NCI-H187 (cell line): ENCODE measurements at places on chromosomes 3 and 15.
A peak's percentile ranks its signal among the peaks of the same experiment; 100 is the strongest.

DNA sequence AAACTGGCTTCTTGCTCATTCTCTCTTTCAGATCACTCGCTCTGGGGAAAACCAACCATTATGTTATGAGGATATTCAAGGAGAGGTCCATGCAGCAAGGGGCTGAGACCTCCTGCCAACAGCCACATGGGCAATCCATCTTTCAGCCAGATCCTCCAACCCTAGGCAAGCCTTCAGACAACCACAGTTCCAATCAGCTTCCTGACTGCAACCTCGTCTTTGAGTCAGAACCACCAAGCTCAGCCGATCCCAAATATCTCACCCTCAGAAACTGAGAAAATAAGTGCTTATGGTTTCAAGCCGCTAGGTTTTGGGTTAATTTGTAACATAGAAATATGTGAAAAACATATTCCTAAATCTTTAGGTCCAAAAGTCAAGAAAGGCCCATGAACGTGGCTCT, 10.3 kb downstream of the LDHAL6B start:
- DNase-seq, result no peak

DNA sequence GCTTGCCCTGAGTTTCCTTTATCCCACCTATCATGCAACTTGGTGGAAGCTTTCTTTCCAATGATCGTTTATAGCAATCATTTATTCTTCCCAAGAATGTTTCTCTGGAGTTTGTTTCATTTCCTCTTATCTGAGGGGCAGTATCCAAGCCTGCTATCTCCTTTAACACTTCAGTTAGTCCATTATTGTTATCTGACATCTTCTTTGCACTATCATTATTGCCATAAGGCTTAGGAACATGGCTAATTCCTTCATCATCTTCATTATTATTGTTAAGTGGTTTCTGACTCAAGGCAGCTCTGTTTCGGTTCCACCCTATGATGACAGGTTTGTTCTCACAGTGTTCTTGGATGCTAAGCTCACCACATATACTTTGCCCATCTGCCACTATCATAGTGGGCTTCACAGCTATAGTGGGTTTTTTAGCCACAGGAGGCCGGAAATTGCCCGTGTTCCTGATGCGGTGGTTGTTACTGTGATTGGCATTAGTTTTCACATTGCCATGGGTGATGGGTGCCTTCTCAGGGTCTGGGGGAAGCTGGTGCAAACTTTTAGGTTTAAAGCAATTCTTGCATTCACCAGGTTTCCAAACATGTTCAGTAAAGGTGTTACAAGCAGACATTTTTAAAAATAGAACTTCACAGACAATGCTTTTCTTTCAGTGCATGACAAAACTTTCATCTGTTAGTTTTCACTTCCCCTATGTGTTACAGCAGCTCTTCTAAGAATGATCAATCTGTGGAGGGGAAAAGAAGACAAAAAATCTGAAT, 110.6 kb upstream of the TSPAN3 start:
- no peak for DNase-seq

DNA sequence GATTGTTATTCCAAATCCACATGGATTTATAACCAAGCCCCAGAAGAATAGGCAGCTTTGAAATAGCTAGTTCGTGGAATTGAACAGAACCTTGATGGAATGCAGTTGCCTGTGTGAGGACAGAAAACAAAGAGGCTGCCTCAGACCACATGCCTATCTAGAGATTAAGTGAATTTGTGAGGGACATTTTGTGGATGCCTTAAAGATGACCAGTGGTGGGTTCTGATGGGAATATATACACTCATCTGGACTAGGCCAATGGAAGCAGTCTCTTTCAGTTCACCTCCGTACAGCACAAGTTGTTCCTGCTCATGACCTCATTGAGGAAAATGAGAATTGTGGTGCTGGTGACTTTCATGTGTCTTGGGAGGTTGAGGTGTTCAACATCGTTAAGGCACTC, 63.2 kb upstream of the PYDC2 start:
- no peak for DNase-seq

DNA sequence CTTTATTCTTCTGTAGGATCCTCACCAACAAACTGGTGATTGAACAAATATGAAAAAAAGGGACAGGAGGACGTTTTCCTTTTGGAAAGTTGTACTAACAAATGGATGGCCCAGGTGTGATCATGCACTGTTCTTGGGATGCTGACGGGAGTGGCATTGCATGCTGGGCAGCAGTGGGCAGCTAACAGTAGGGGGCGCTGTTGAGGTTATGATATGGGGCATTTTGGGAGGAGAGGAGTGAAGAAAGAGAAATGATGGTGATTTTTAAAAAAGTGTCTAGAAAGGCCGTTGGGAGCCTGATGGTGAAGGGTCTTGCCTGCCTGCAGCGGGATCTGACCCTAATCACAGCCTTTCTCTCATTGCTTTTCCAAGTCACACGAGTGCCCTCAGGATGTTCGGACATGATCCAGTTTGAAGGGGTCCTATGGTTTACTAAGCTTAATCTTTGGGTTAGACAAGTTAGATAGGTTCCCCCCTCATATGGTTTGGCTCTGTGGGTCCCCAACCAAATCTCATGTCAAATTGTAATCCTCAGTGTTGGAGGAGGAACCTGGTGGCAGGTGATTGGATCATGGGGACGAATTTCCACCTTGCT, 46.2 kb upstream of the PRTG start:
- DNase-seq, result no peak

DNA sequence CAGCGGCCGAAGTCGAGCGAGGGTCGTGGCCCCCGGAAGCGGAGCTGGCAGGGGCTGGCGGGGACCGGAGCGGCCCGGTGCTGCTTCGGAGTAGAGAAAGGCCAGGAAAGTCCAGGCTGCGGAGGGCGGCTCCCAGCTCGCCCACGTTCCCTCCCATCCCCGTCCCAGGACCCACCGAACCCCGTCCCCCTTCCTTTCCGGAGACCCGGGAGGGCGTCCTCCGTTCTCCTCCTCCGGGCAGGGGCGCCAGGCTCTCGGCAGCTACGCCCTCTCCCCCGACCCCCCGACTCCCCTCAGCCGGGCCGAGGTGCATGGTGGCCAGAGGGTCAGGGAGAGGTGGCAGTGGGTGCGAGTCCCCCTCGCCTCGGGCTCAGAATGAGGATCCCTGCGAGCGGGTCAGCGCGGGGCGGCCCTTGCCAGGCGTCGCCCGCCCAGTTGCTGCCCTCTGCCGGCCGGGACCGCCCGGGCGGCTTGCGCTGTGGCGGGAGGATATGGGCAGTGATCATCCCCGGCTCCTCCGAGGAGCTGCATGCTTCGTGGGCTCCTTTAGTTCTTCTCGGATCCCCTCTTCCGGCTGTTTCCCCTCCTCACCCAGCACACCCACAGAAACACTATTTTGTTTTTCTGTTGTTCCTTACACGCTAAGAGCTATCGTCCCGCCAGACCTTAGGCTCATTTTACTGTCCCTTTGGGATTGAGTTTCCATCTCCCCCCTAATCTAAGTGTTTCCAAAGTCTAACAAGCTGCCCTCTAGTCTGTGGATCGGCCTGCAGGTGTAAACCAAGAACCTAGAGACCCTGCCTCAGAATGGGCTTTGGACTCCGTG, 744 bp upstream of the ALDH1A2 start:
- peak; percentile 10 for DNase-seq

DNA sequence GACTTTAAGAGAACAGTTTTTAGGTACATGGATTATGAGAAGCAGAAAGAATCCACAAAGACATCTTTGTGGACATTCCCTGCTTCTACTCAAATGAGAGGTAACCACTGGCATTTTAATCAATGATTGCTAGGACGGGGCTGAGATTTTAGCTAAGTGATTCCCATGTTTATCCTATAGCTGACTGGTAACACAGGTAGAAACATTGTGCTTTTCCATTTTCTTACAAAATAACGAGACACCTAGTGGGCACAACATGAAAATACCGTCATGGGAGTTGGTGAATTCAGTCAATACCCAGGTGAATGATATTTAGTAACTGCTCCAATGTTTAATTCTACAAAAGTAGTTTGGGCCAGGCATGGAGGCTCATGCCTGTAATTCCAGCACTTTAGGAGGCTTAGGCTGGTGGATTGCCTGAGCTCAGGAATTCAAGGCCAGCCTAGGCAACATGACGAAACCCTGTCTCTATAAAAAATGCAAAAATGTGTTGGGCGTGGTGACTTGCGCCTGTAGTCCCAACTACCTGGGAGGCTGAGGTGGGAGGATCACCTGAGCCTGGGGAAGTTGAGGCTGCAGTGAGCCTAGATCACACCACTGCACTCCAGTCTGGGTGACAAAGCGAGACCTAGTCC, 37.2 kb upstream of the DENND4A start:
- no peak for DNase-seq

DNA sequence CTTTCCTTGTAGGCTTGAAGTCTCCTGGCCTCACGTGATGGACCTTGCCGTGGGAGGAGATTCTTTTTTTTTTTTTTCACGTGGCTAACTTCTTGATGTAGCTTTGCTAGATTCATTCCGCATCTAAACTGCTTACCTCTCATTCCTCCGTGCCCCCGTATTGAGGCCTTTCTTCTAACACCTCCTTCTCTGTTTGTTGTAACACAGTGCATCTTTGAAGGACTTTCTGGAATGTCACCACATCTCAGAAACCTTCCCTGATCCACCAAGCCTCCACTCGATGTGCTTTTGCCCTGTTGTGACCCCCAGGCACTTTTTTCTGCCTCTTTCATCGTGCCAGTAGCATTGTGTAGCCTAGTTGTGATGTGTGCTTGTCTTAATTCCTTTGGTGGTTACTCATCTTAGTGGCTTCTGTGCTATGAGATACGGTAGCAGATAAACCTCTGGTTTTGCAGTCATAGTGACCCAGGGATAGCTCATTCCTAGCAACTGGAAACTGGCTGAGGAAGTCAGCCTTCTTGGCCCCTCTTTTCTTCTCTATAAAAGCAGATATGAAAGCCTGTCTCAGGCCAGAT, 1.6 kb upstream of the BNC1 start:
- no peak for DNase-seq

GRCh38 chr15:62066663-62067447, at the start of gene C2CD4A:
Gene C2CD4A, plus strand, starts transcription at chr15:62066977. Its CDS starts 637 bp downstream, at chr15:62067614.
- DNase-seq, result peak; percentile 20

DNA sequence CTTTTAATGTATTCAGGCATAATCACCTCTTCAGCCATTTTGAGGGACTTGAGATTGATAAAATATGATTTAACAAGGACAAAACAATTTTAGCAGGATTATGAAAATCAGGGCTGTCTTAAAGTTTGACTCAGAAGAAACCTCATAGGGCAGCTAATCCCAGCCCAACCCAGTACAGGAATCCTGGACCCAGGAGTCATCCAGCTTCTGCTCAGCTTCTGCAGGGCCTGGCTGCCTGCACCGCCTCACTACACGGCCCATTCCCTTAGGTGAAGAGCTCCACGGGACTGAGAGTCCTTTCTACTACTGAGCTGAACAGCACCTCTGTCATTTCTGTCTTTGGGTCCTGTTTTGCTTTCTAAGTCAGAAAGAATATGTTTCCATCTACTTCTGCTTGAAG, 37.5 kb downstream of the ARHGAP31 start:
- DNase-seq, result no peak

DNA sequence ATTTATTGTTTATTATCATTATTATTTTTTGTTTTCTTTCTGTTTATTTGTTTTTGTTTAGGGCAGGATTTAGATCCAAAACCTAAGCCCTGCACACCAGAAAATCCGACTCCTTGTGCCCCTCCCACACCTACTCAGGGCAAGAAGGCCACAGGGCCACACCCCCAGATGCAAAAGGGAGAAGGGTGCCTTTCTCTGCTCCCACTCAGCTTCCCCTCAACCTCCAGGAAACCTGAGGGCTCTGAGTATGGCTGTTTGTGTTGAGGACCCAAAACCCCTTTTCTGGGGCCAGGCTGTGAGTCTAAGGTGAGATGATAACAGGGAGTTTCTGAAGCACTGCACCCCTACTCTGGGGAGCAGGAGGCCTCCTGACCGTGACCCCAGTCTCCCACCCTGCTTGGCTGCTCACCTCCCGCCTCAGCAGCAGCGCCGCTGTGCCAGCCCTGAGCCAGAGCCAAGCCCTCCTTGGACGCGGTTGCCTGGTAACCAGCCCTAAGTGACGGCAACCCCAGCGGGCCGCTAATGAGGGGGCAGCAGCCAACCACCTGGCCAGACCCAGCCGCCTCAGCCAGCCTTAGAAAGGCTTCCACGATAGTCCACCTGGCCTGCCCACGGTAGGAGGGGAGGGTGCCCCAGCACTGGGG, 6.4 kb upstream of the C15orf39 start:
- DNase-seq, result peak; percentile 30

DNA sequence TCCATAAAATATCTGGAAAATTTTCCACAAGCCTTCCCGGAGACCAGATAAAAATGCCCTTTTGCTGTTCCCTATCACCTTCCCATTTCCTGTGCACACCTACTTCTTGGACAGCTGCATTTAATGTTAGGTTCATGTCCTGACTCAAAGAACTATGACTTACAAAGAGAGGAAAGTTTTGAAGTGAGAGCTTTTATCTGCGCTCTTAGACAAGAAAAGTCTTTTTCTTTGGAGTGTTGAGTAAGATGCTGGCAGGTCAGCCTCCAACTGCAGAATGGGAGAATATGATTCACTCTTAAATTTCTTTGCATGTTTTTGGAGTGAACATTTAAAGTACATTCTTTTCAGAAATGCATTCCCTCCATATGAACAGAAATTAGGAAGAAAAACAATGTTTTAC, 147.3 kb upstream of the DPH6 start:
- DNase-seq, result no peak

- no peak for DNase-seq
Measured at GRCh38 chr3:9501226-9501625, 52.4 kb downstream of the LHFPL4 start.

GRCh38 chr3:53758846-53759245, 87.4 kb downstream of the CHDH start:
- no peak for DNase-seq

DNA sequence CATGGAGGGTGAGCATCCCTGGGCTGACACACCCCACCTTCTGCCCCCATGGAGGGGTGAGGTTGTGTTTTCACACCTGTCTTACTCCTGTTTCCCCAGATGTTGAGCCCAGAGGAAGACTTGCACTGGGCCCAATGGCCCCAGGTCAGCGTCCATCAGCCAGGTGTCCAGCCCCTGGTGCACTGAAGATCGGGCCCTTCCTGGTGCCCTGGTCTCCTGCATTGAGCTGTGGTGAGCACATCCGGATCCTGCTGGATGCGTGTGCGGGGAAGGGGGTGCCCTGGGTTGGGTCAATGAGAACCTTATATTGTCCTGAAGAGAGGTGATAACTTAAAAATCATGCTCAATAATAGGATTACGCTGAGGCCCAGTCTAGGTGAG, 227.3 kb downstream of the SNRPN start:
- no peak for DNase-seq
